ENCODE measurements at places on chromosomes 3 and 15.

DNA sequence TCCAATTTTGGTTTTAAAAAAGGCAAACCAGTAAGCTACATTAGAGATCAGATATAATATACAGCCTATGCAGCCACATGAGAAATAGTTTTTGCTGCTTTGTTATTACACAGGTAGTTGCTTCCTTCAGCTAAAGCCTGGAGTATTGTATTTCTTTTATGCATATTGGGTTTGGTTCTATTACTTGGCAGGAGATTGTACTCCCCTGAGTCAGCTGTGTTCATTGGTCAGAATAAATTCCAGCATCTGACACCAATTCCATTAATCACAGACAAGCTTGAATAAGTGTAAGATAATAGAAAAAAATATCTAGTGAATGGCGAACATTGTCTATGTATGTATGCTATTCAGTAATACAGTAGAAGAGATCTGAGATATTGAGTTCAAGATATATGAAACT is 26.1 kb upstream of the ZCWPW2 start:
- DNase-seq, result no peak

DNA sequence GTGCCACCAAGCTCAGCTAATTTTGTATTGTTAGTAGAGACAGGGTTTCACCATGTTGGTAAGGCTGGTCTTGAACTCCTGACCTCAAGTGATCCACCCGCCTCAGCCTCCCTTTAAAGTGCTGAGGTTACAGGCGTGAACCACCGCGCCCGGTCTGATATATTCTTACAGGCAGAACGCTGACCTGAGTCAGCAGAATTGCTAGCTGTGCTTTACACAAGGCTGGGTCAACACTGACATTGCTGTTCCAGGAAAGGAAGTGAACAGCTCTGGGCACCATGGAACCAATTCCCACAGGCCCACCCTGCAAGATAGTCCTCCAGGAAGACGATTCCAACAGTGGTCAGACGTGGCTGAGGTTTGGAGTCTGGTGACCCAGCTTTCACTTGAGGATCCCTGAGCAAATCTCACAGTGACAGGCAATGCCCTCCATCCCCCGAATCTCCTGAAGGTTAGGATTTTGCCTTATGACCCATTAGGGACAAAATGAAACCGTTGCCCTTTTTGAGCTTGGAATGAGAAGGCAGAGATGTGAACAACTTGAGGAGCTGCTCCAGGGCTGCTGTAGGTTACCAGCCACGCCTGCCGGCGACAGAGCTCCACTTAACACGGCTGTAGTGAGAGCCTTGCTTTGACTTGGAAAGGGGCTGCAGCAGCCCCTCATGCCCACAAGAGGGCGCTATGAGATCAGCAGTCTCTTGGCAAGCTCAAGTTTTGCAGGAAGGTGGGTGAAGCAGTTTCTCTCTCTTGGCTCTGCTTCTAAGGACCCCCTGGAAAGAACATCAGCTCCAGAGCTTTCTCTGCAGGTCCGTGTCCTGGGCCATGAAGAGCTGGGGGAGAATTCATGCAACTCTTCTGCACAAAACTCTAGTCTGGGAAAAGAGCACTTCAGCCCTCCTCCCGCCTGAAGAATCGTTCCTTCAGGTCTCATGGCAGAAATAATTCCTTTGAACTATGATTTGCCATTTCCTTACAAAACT is 74.1 kb downstream of the SENP2 start:
- DNase-seq, result peak; percentile 82

- DNase-seq, result peak; percentile 74
These were observed 350.1 kb upstream of the PROK2 start for GRCh38 chr3:72134989-72135451.

- DNase-seq, result no peak
These were observed 294.4 kb upstream of the SLCO3A1 start for GRCh38 chr15:91559066-91559465.

GRCh38 chr3:194840661-194841514 is 155.2 kb downstream of the FAM43A start:
- no peak for DNase-seq

- no peak for DNase-seq
These were observed 6.6 kb downstream of the HERC1 start for GRCh38 chr15:63827113-63827512.

DNA sequence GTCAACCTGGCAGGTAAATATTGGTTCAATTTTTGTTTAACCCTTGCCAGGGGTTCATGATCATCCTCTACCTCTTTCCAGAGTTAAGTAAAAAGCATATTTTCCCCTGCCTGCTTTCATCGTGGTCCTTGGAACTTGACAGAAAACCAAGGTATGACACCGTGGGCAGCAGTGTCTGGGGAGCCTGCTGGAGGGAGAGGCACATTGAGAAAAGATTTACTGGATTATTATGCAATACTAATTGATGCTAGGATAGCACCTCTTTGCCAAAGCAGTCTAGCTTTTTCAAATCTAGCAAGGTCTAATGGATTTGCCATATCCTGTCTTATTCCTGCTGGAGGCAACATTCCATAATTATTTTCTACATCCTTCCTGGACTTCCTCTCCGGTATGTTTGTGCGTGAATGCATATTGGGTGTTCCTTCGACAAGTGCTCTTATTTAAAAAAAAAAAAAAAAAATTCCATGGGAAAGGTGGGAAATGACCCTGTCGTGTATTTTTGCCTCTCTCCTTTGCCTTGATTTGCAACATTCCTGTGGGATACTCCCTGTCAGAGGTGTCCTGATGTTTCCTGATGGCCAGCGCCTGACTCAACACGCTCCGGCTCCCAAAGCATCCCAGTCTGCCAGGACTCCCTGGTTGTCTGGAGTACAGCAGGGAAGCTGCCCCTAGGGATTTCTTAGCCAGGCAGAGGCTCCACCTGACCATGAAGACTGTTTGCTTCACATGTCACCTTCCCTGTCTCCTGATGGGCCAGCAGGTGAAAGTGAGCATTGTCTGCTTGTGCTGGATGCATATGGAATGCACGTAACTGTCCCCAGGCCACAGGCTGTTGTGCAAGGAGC is 6.3 kb downstream of the BHLHE40 start:
- no peak for DNase-seq

- DNase-seq, result peak; percentile 45
These were observed 137.8 kb downstream of the KLF13 start for GRCh38 chr15:31464216-31465082.

- no peak for DNase-seq
These were observed 497.8 kb downstream of the NAALADL2 start for GRCh38 chr3:175356899-175357324.
